ENCODE measurements at places on chromosomes 7 and 10.

- H3K36me3 ChIP-seq, result peaks cover 21% of the 10 kb centered on the region
- H3K27me3 ChIP-seq, result no peaks in the 10 kb centered on the region
- peaks cover 2% of the 10 kb centered on the region for H3K4me1 ChIP-seq
- no peak overlapping the region for H3K27ac ChIP-seq
- DNase-seq, result no peak
- no peak overlapping the region for H3K4me3 ChIP-seq
These were observed 429.7 kb downstream of the EXOC4 start for GRCh38 chr7:133682364-133683181.

DNA sequence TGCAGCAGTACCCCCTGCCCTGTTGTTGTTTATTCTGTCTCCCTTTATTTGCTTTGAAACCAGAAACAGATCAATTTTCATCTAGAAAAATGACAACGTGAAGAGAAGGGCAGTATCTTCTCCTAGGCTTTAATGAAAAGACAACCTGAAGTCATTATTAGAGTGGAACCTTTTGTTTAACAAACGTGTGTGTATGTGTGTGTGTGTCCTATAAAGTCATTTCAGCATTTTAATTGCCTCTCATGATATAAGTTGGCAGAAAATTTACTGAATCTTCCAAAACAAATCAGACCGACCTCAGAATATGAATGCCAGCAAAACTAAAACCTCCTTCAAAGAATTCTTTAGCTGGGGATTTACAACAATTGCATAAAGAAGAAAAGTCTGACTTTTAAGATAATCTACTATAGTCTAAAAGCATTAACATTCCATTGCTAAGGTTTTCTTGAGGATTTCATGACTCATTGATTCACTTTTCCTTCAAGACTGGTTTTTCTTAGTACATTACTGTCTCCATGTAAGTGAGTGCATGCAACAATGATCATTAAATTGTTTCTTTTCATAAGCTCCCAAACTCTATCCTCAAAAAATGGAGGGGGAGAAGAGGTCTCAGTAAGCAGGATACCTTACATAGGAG lies 3.2 kb downstream of the GLI3 start:
- H3K27me3 ChIP-seq, result peaks cover 21% of the 10 kb centered on the region
- no peak overlapping the region for H3K27ac ChIP-seq
- H3K4me1 ChIP-seq, result peaks cover 14% of the 10 kb centered on the region
- H3K4me3 ChIP-seq, result no peak overlapping the region

DNA sequence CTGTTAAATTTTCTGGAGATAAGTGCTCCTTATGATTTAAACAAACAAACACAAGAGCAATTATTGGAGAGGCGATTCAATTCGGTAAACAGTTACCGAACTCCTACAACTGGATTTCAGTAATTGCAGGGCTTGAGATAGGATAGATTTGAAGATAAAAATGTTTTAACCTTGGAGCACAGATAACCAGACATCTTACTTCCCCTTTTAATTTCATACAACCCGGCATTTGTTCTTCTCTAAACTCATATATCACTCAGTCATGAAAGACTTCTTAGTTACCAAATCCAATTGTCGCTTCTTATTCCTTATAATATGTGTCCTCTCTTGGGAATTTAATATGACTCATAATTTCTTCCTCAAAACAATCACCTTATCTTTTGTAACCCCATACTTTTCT lies 235.9 kb upstream of the CSTF2T start:
- H3K27ac ChIP-seq, result no peak overlapping the region
- no peaks in the 10 kb centered on the region for H3K4me1 ChIP-seq
- H3K27me3 ChIP-seq, result no peaks in the 10 kb centered on the region
- no peak for DNase-seq

DNA sequence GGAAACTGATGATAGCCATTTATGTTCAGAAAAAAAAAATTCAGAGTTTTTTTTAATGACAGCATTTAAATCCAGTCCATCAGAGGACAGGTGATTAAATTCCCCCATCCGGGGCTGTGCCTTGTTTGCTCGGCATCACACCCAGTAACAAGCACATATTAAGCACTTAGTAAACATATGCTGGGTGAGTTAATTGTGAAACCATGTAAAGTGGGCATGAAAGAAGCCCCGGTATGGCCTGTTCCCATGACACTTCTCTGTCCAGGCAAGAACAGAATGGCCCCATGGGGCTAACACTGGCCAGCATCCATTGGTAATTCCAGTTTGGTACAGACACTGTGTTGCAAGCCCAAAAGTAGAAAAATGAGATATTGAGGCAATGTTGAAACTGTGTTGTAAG lies 220.8 kb upstream of the RNF32 start:
- no peaks in the 10 kb centered on the region for H3K36me3 ChIP-seq
- peaks cover 7% of the 10 kb centered on the region for H3K27me3 ChIP-seq
- H3K27ac ChIP-seq, result no peak overlapping the region
- no peak overlapping the region for H3K4me3 ChIP-seq
- no peaks in the 10 kb centered on the region for H3K4me1 ChIP-seq

- DNase-seq, result no peak
- peaks cover 8% of the 10 kb centered on the region for H3K4me1 ChIP-seq
- H3K4me3 ChIP-seq, result no peak overlapping the region
These were observed 5.4 kb upstream of the SUV39H2 start for GRCh38 chr10:14873090-14873760.

DNA sequence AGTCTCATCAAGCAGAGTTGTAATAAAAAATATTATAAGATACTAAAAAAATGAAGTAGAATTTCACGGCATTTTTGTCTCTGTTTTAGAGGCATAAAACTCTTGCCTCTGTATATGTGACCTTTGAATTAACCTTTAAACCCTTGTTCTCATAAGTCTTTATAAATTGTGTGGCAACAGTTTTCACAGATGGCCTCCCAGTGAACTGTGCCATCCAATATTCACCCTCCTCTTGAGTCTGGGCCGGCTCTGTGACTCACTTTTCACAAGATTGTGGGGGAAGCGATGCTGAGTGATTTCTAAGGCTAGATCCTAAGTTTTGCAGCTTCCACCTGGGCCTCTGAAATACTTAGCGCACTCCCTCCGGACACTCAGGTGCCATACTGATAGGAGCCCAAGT lies 4.6 kb upstream of the USP6NL start:
- H3K27me3 ChIP-seq, result no peaks in the 10 kb centered on the region
- DNase-seq, result no peak
- peak overlapping the region; percentile 45 for H3K27ac ChIP-seq
- H3K4me3 ChIP-seq, result no peak overlapping the region
- H3K4me1 ChIP-seq, result peaks cover 19% of the 10 kb centered on the region

DNA sequence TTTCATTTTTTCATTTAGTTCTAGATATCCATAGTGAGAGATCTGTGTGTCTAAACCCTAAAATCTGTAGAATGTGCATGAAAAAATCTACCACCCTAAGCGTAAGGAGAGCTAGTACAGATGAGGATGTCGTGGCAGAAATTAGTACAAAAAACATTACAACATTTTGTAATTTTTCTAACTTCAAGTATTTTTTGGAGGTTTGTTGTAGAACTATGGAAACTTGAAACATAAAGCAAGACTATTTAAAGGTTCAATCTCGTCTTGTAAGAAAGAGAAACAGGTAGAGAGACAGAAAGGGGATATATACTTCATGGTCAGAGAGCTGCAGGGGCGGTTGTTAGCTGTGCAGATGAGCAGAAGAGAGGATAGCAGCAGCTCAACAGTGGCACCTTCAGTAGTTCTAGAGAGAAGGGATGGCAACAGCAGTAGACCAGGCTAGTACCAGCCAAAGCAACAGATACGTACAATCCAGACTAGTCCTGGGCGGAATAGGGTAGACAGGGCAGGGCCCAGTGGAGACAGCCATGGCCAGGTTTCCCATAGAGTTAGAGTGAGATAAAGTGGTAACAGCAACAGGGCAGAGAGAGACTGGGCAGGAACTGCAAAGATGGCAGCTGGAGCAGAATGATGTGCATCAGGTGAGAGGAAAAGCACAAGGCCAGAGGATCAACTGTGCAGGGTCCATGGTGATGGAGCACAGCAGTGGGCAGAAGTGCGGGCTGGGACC lies 145.2 kb downstream of the FRMD4A start:
- H3K27ac ChIP-seq, result peak overlapping the region; percentile 100
- peaks cover 19% of the 10 kb centered on the region for H3K4me1 ChIP-seq
- no peaks in the 10 kb centered on the region for H3K36me3 ChIP-seq
- H3K27me3 ChIP-seq, result peaks cover 9% of the 10 kb centered on the region
- peak overlapping the region; percentile 79 for H3K4me3 ChIP-seq

- H3K36me3 ChIP-seq, result no peaks in the 10 kb centered on the region
- H3K27me3 ChIP-seq, result no peaks in the 10 kb centered on the region
- H3K4me3 ChIP-seq, result no peak overlapping the region
- H3K4me1 ChIP-seq, result no peaks in the 10 kb centered on the region
These were observed 237.8 kb downstream of the SEMA3E start for GRCh38 chr7:83410989-83411591.

GRCh38 chr7:133753513-133753912 lies 373.6 kb upstream of the LRGUK start:
- no peak for DNase-seq
- H3K27ac ChIP-seq, result no peak overlapping the region
- peaks cover 6% of the 10 kb centered on the region for H3K36me3 ChIP-seq
- no peak overlapping the region for H3K4me3 ChIP-seq
- no peaks in the 10 kb centered on the region for H3K4me1 ChIP-seq
- no peaks in the 10 kb centered on the region for H3K27me3 ChIP-seq

- no peak overlapping the region for H3K4me3 ChIP-seq
- H3K27ac ChIP-seq, result no peak overlapping the region
- no peaks in the 10 kb centered on the region for H3K36me3 ChIP-seq
- H3K27me3 ChIP-seq, result no peaks in the 10 kb centered on the region
These were observed 238.9 kb downstream of the IPMK start for GRCh38 chr10:58028597-58029366.

- DNase-seq, result no peak
- H3K4me3 ChIP-seq, result peak overlapping the region; percentile 37
- peaks cover 11% of the 10 kb centered on the region for H3K4me1 ChIP-seq
- no peaks in the 10 kb centered on the region for H3K36me3 ChIP-seq
- H3K27ac ChIP-seq, result no peak overlapping the region
- peaks cover 5% of the 10 kb centered on the region for H3K27me3 ChIP-seq
These were observed 108.1 kb downstream of the ITGB8 start for GRCh38 chr7:20438694-20439376.

DNA sequence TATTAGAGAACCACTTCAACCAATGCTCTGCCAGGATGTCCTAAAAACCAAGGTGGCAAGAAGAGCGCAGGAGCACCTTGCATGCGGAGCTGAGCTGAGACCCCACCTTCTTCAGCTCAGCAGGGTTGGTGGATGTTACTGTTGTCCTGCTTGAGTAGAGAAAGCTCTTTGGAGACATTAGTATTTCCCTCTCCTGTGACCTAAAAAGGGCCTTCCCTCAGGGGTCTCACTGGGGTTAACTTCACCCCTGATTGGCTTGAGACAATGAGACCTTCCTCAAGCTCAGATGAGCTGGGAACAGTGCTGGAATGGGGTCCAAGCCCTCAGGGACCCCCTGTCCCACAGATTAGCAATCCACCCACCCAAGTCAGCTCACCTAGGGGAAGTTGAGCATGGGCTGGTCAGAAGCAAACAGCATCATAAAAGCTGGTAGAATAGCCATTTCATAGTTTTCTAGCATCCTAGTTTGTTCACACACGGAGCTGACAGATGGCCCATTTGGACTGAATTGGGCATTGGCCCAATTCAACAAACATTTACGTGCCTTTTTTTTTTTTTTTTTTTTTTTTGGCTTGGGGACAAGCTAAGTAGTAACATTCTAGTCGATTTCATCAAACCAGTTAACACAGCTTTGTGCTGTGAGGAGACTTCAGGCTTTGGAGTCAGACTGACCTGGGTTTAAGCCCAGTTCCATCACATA lies 100.6 kb upstream of the HABP2 start:
- peaks cover 8% of the 10 kb centered on the region for H3K27me3 ChIP-seq
- no peak for DNase-seq
- no peak overlapping the region for H3K27ac ChIP-seq
- no peaks in the 10 kb centered on the region for H3K36me3 ChIP-seq
- no peaks in the 10 kb centered on the region for H3K4me1 ChIP-seq

DNA sequence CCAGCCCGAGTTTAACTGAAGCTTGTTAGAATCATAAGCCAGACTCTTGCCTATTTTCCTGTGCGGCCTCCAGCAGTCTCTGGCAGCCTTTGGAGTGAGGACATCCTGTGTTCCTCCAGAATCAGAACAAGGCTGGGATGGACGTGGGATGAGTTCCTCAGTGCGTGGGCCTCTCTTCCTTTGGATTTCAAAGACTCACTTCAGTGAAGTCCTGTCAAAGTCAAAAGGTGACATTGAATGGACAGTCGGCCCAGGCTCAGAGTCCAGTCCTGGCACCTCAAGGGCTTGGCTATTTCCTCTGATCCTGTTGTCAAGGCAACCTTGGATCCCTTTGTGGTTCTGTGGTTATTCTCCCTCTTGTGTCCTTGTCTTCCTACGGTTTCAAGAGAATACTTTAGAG lies 21.4 kb upstream of the SMC3 start:
- no peaks in the 10 kb centered on the region for H3K36me3 ChIP-seq
- H3K4me3 ChIP-seq, result no peak overlapping the region
- H3K27ac ChIP-seq, result no peak overlapping the region

GRCh38 chr7:106071356-106071998 lies 40.6 kb downstream of the SYPL1 start:
- H3K27me3 ChIP-seq, result no peaks in the 10 kb centered on the region
- peak overlapping the region; percentile 76 for H3K4me3 ChIP-seq
- peaks cover 3% of the 10 kb centered on the region for H3K36me3 ChIP-seq
- H3K4me1 ChIP-seq, result peaks cover 67% of the 10 kb centered on the region
- peak overlapping the region; percentile 97 for H3K27ac ChIP-seq

- no peak overlapping the region for H3K4me3 ChIP-seq
- H3K27me3 ChIP-seq, result no peaks in the 10 kb centered on the region
- peaks cover 4% of the 10 kb centered on the region for H3K36me3 ChIP-seq
- no peak for DNase-seq
These were observed 126.8 kb downstream of the NEURL1 start for GRCh38 chr10:103620352-103620740.

GRCh38 chr7:131527456-131527855 lies 29.0 kb downstream of the PODXL start:
- no peaks in the 10 kb centered on the region for H3K36me3 ChIP-seq
- no peaks in the 10 kb centered on the region for H3K27me3 ChIP-seq
- no peak for DNase-seq
- H3K4me1 ChIP-seq, result peaks cover 8% of the 10 kb centered on the region
- H3K4me3 ChIP-seq, result no peak overlapping the region

DNA sequence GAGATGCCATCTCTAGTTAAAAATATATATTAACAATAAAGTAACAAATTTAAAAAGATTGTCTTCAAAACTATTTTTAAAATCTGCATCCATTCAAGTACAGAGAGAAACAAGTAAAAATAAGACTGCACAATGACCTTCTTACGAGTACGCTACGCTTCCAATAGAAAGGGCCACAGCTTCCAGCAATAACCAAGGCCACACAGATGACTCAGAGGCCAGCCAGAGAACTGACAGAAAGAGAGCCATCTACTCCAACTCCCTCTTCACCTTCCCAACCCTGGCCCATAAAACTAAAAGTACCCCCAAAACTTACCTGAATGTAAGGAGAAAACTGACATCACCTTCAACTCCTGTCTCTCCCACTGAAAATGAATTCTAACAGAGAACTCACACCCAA lies 26.8 kb downstream of the PILRA start:
- peaks cover 26% of the 10 kb centered on the region for H3K4me1 ChIP-seq
- DNase-seq, result no peak
- peaks cover 6% of the 10 kb centered on the region for H3K36me3 ChIP-seq
- no peaks in the 10 kb centered on the region for H3K27me3 ChIP-seq
- H3K27ac ChIP-seq, result peak overlapping the region; percentile 38

DNA sequence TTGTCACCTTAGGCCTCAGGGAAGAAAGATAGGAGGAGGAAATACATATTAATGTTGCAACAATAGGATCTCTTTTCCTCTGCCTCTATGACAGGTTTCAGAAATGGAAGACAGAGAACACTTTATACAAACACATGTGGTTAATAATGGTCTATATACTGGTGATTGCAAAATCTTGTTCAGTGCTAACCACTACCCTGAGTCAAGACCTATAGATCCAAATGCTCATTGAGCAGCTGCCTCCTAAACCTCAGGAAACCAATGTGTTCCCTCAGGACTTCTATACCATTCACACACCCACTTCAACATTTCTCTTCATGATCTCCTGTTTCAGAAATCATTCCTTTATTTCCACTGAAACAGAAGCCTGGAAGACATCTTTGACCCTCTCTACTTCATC lies 32.5 kb upstream of the VWDE start:
- H3K27ac ChIP-seq, result no peak overlapping the region
- H3K4me3 ChIP-seq, result no peak overlapping the region
- no peak for DNase-seq

All from memory B cell (primary cell).